Right ventricle myocardium superior (tissue), 1 donor: ENCODE measurements at places on chromosomes 4 and X. TPM values are rescaled to one million over a fixed set of nuclear protein-coding genes. Genes with fewer than 3 reads are reported as not detected.

Gene CENPVL1
- total RNA-seq, result not detected

Gene BTC
- not detected for total RNA-seq

Gene PLS3
- total RNA-seq, result 35.0 TPM

Gene GAGE13
- not detected for total RNA-seq

Gene HS6ST2
- total RNA-seq, result 0.08 TPM

Gene SPANXA2
- total RNA-seq, result not detected

Gene ASB12
- total RNA-seq, result 2.7 TPM

Gene RNF175
- total RNA-seq, result 0.38 TPM

Gene TENM3
- 3.0 TPM for total RNA-seq

Gene PNMA3
- 2.5 TPM for total RNA-seq

Gene RTL9
- total RNA-seq, result 0.35 TPM

Gene FAM47E
- 2.0 TPM for total RNA-seq

Gene DKK2
- total RNA-seq, result 0.75 TPM
